ENCODE measurements at places on chromosomes 16 and 17.

DNA sequence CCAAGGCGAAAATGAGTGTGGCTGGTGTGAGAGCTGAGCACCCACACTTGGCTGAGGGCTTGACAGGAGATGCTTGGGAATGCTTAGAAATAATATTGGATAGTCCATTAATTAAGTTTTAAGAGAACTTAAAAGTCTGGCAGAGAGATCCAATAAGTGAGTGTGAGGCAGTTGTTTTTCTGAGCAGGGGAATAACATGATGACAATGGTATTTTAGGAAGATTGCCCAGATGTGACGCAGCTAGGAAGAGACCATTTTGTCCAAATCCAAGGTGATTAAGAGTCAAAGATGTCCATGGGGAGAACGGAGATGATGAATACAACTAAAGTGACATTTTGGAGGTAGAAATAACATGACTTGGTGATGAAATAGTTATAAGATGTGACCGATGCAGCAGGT, 102.8 kb upstream of the AXIN2 start:
- no peak for DNase-seq

DNA sequence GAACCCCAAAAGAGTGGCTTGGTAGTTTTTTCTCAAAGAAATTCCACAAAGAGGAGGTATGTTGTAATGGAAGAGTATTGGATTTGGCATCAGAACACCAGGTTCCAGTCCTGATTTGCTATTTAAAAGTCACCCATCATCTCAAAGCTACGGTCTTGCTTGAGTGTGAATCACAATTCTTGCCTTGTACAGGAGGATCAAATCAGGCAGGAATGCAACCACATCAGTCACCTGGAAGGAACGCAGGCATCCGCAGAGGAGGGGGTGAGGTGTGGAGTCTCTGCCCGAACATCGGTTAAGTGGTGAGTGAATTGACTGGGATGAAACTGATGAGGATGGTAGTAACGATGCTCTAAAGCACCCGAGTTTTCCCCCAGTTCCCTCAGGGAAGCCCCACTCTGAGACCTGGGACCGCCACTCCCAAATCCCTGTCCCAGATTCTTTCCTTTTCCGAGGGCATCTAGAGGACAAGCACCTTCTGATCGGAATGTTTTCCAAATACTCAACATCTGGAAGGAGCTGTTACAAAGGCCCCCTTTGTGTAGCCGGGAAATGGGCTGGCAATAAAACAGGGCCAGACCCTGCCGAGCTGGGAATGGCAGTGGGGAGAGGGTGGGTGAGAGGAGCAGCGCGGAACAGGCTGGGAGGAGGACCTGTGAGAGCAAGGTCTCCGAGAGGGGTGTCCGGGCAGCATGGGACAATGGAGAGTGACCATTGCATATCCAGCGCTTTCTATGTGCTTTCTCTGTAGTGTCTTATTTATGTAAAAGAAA, 469.6 kb downstream of the SLC39A11 start:
- DNase-seq = no peak

- DNase-seq = no peak
These were observed 255.4 kb downstream of the PHKB start for GRCh38 chr16:47716571-47716970.

DNA sequence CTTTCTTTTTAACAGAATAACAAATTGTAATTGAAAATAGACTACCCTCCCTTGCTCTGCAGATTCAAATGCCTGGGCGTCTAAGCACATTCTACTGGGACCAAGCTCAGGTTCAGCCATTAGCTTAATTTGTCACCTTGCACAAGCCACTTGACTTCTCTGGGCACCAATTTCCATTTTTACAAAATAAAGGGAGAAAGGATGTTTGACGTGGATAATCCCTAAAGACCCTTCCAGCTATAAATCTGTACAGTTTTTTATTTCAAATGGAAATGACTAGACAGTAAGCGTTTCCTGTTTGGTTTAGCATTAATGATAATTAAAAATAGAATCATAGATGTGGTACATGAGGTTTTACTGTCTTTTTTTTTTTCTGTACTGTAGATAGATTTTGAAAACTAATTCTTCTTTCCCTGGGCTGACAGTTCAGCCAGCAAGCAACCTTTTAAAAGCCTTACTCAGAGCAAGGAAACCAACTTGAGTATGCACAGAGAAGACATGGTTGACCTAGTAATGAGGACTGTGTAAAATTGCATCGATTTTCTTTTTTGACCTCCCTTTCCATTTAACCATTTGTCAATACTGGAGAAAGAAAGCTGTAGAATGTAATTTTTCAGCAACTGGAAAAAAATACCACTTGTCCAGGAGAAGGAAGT, 1329.5 kb upstream of the CDH8 start:
- no peak for DNase-seq

DNA sequence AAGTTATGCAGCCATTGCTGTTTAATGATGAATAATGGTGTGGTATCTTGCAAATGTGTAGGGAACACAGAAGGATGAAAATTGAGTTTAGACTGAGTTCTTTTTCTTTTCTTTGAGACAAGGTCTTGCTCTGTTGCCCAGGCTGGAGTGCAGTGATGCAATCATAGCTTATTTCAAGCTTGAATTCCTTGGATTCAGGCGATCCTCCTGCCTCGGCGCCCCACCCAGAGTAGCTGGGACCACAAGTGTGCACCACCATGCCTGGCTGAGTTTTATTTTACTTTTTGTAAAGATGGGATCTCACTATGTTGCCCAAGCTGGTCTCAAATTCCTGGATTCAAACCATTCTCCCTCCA, 74.6 kb upstream of the TBC1D3K start:
- no peak for DNase-seq

DNA sequence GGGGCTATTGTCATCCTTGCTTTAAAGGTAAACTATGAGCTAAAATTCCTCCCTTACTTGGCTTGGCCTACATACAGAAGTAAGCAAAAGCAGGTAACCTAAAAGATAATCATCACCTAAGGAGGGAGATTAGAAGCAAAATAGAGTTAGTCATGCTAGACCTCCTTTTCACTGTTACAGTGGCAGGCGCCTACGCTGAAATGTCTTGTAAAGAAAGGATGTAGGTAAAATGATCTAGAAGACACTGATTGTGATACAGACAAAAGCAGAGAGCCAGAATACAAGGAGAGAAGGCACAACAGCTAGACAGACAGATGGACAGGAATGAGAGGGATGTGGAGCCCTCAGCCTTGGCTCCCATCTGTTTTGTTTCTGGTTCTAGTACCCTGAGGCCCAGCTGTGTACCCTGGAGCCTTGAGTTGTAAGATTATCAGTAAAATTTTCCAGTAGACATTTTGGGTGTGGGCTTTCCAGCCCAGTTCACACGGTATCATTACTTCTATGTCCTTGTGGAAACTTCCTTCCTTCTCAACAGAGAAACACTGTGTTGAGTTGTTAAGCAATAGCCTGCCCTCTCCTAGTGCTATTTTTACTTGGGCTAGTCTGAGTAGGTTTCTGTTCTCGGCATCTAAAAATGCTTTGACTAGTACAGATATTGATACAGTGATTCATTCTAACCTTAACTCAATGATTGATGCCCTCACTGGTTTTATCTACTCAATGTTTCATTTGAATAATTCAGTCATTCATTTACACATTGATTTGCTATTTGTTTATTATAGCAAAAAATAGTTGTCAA, 7.7 kb upstream of the C16orf78 start:
- DNase-seq = no peak

GRCh38 chr17:60557805-60558204, 31.8 kb upstream of the APPBP2 start:
- no peak for DNase-seq

DNA sequence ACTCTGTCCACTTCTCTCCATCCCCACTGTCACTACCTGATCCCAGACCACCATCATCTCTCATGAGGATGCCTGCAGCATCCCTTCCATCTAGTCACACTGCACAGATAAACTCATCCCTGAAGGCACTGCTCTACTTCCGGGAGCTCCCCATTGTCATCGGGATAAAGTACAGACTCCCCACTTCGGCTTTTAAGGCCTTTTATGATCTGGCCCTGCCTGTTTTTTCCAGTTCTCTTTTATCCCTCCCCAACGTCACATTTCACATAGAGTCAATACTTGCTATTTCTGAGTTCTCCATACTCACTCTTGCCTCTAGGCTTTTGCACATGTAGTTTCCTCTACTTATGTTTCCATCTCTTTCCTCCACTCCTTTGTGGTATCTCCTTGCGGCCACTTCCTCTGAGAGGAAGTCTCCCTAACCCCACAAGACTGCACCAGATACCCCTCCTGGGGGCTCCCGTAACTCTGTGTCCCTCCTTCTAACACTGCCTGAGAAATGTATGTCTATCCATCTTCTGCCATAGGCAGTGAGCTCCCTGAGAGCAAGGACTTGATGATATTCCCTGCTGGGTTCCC, 66.9 kb downstream of the COPRS start:
- DNase-seq = no peak

DNA sequence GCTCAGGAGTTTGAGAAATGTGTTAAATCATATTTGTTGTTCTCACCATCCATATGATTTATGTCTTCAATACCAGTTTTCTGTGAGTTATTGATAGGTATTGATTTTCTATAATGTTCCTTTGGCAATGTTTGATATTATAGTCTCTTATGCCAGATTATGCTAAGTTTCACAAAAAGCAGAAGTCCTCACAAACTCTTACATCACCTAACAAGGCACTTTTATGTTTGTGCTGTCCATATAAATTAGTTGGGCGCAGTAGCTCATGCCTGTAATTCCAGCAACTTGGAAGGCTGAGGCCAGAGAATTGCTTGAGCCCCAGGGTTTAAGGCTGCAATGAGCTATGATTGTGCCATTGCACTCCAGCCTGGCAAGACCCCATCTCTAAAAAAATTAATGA, 12.6 kb upstream of the UQCRC2 start:
- no peak for DNase-seq

GRCh38 chr17:534071-534691, 180.5 kb downstream of the VPS53 start:
- peak; percentile 55 for DNase-seq

GRCh38 chr17:28433721-28434120, 27.7 kb upstream of the SLC46A1 start:
- DNase-seq = no peak

All from activated CD4-positive, alpha-beta T cell treated with anti-CD3 and anti-CD28 coated beads, Interleukin-10, Interleukin-2, amounts not matched to agents 100 ng/mL and 50 ng/mL, durations not matched to agents 16 hours and 8 hours (primary cell).